ENCODE measurements at places on chromosomes 2 and 18.

DNA sequence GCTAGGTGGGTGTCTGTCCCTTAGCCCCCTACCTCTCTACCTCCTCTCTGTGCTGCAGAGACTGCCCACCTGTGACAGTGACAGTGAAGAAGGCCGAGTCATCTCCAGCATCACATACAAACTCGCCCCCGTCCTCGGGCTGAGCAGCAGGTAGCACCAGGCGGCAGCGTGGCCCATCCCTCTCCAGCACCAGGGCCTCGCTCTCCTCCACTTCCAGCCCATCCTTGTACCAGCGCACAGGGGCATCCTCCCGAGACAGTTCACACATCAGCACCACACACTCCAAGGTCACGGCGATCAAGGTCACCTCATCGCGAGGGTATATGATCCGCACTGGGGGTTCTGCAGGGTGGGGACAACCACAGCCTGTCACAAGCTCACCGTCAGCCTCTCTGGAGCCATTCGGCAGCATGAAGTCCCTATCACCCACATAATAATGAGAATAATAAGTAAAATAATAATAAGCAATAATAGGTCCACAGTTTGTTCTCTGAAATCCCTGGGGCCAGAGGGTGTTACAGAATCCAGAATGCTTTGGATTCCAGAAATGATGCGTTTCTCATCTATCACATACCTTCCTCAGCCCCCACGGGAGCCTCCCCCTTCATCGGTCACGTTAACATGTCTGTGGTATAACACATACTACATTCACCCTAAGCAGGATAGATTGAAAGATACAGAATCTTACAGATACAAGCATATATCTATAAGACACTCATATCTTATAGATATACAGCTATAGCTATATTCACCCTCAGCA, 12.0 kb downstream of the OBSL1 start:
- no peak for DNase-seq

DNA sequence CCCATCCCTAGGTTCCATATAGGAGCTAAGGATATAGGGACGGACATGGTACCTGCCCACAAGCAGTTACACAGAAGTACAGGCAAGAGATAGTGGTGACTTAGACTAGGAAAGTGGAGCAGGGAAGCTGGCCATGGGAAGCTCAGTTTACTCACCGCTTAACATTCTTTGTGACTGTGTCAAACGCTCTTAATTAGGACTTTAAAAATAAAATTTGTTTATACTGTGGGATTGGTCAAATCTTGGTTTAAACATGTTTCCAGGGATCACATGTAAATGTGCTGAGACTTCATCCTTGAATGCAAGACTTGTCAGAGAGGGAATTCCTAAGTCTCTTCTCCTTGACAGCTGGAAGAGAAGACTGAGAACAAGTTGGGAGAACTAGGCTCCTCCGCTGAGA, 107.3 kb downstream of the MTCL1 start:
- DNase-seq = no peak

GRCh38 chr2:176960736-176961520, 251.7 kb upstream of the HNRNPA3 start:
- no peak for DNase-seq

- no peak for DNase-seq
These were observed 85.8 kb upstream of the FAM237A start for GRCh38 chr2:206556357-206556949.

- no peak for DNase-seq
These were observed 464.0 kb downstream of the FBXO15 start for GRCh38 chr18:73683409-73684238.

GRCh38 chr2:209525834-209526281, 102.0 kb downstream of the MAP2 start:
- no peak for DNase-seq

- DNase-seq = no peak
These were observed 54.3 kb downstream of the TTC32 start for GRCh38 chr2:19847486-19847885.

- DNase-seq = no peak
These were observed 166.5 kb upstream of the CXCR4 start for GRCh38 chr2:136284226-136285119.

DNA sequence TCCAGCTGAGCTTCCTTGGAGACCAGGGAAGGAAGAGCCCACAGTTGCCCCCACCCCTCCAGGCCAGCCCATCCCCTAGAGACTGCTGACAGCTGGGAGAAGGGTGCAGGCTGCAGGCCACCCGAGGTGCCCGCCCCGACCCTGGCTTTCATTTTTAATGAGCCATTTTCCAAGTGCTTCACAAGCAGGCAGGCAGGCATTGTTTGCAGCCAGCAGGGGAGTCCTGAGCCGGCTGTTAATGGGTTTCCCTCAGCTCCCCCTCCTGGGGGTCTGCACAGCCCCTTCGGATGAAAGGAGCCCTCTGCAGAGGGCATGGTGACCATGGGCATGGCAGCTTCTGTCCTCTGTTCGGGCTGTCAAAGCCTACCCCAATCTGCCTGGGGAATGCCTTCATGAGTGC, 94.5 kb downstream of the ZBTB7C start:
- DNase-seq = no peak

DNA sequence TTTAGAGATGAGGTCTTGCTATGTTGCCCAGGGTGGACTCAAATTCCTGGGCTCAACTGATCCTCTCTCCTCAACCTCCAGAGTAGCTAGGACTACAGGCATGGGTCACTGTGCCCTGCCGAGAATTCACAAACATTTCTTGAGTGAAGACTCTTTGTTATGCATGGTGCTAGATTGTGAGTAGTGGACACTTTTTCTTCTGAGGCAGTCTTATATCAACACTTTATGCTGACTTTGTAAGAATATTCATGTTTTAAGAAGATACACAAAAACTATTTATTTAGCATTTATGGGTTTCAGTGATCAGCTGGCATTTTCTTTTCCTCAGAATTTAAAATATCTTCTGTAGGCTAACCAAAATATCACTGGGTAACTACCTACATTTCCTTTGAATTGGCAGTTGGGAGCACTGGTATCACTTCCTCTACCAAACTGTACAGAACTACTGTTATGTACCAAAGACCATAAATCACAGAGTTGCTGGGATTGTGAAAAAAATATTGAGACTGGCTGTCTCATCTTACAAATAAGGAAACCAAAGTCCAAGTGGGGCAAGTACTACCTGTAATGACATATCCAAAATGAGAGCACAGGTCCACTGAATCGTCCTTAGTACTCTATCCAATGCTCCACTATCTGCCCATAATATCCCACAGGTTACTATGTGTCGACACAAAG, 34.0 kb downstream of the DOCK10 start:
- no peak for DNase-seq

DNA sequence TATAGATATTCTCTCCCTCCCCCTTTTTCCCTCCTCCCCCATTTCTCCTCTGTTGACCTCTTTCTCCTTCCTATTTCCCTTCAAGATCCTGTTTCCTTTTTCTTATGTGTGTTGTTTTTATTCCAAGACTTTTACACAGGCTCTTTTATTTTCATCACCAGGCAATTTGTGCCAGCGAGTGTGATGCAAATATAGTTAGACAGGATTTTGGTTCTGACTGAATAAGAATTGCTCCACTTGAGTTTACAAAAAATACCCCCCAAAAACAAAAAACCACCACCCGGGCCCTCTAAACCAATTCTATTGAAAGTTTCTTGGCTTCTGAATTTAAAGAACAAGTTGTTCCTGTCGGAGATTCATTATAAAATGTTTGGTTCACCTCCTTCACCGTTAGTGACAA, 50.9 kb upstream of the MAPK4 start:
- no peak for DNase-seq

- DNase-seq = no peak
These were observed 62.7 kb upstream of the MAPRE2 start for GRCh38 chr18:34978533-34978893.

Data from activated T-cell treated with anti-CD3 and anti-CD28 coated beads for 4 hours (primary cell).